Activated CD4-positive, alpha-beta memory T cell treated with anti-CD3 and anti-CD28 coated beads for 36 hours (primary cell): ENCODE measurements at places on chromosomes 2 and 18.

GRCh38 chr2:201452922-201453643 is 1.5 kb downstream of the STRADB start:
- DNase-seq: no peak

DNA sequence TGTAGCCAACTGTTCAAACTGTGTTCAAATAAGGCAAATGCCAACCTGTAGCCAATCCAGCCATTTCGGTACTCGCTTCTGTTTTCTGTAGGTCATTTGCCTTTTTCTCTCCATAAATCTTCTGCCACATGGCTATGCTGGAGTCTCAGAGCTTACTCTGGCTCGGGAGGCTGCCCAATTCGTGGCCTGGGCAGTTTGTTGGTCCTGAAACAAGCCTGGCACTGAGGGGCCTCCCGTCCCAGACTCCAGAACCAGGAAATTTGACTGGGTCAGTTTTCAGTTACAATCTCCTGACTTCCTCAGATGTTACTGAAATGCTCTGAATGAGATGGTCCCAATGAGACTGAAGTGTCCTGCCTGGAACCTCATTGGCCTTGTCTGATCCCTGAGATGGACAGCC is 120.8 kb upstream of the NPAS2 start:
- no peak for DNase-seq

DNA sequence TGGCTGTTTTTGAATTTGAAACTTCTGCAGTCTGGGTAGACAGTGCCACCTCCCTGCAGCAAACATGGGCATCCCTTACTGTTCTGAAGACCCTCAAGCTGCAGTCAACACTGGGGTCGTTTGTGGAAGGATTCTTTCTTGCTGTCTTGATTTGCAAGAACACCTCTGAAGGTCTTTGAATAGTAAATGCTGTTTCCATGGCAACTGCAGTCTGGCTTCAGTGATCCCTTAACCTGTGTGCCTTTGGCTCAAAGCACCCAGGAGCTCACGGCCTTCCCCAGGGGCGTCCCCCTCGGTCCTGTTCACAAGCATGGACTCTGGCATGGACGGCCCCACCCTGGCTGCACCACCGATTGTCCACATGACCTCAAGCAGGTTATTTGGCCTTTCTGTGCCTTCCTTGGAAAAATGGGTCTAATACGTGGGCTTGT is 38.3 kb downstream of the LRRFIP1 start:
- DNase-seq: no peak

DNA sequence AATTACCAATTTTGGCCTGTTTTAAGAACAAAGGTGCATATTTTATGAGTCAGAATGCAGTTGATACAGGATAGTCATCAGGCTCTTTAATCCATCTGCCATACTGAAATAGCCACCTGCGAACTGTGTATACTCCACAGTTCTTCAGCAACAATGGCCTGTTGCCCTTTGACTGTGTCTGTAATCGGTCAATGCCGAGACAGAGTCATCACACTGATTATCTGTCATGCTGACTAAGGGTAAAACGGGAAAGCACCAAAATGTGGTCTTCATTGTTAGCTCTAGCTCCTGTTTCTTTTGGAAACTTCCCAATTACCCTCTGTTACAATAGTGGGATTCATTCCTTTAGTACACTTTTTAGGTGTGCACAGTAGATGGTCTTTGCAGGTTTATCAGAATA is 871.7 kb downstream of the DPP10 start:
- DNase-seq: no peak

DNA sequence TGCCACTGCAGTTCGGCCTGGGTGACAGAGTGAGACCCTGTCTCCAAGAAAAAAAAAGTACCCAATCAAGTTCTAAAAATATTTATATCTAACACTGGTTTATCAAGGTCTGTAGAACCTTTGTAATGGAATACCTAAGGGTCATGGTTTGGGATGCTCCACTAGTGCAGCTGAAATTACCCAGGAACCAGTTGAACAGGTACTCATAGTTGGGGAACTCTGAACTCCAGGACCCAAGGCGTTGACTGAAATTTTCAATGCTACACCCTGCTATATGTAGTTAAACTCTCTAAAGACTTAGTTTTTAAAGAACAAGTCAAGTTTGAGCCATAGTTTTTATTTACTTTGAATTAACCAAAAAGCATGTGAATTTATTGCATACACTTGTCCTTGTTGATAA is 55.1 kb downstream of the FAM117B start:
- DNase-seq: no peak

- DNase-seq: no peak
Measured at GRCh38 chr2:181750305-181750704, 70.0 kb upstream of the NEUROD1 start.

DNA sequence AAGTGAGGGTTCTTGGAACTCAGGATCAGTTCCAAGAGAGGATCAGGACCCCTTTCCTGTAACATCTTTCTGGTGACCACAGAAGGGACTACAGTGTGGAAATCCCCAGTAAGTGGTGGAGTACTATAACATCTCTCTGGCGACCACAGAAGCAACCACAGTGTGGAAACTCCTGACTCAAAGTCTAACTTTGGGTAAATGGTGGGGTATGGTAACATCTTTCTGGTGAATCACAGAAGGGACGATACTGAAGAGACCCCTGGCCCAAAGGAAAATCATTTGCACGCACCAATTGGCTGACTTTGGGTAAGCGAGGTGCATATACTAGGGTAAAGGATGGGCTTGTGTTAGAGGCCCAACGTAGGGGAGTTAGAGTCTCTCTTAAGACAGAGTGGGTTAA is 56.3 kb upstream of the GULP1 start:
- DNase-seq: peak; percentile 15

DNA sequence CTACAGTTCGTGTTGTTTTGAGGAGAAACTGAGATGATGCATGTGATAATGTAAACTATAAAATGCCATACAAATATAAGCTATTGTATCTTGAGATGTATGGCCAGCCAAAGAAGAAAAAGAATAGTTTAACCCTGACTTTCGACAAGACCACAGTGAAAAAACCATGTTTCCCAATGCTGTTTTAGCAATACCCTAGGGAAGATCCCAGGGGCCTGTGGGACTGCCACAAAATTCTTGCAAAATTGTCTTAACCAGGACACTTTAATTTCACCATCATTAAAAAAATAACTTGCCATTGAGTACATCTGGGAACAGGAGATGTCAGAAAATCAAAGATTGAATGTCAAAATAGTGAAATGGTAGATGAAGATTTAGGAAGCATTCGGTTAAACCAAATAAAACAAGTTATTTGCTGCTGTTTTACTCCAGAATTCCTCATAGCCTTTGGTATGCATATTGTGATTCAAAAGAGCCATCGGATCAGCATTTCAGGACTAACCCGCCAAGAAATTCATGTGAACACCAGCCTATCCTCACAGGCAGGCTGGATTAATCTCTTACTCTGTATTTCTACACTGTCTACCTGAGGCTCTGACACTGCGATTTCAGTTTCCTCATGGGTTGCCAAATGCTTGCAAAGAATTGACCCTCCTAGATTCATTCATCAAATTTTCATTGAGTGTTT is 49.0 kb upstream of the SP3 start:
- no peak for DNase-seq
